Fibroblast of the aortic adventitia (primary cell): ENCODE measurements at places on chromosomes 7 and 10.

GRCh38 chr10:33807531-33808359, 473.3 kb upstream of the NRP1 start:
- no peak for DNase-seq

- DNase-seq = no peak
Measured at GRCh38 chr10:11256896-11257295, 239.2 kb downstream of the CELF2 start.

DNA sequence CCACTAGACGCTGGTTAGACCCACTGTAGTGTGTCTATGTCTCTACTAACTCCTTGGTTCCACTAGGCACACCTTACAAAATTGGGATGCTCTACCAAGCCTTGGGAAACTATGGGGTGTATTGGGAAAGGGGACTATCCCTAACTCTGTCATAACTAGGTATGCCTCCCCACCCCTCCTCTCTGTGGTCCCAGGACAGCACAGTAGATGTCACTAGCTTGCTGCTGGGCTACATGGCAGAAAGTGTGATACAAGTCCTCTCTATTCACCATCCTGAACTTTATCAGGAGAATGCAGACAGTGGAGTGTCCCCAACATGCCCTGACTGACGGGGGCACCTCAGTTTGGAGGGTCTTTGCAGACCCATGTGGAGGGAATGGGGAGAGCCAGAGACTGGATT, 30.3 kb upstream of the TMEM273 start:
- DNase-seq = no peak

DNA sequence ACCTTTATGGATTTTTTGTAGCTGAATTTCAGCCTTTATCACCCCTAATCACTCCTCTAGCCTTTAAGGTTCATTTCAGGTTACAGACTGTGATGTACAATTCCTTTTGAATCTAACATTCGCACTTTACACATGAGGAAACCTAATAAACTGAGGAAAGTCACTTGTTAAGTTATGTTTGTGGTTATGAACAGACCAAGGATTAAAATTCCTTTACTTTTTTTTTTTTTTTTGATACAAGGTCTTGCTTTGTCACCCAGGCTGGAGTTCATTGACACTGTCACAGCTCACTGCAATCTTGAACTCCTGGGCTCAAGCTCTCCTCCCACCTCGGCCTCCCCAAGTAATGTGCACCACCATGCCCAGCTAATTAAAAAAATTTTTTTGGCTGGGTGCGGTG, 3.6 kb downstream of the MCU start:
- DNase-seq = no peak

DNA sequence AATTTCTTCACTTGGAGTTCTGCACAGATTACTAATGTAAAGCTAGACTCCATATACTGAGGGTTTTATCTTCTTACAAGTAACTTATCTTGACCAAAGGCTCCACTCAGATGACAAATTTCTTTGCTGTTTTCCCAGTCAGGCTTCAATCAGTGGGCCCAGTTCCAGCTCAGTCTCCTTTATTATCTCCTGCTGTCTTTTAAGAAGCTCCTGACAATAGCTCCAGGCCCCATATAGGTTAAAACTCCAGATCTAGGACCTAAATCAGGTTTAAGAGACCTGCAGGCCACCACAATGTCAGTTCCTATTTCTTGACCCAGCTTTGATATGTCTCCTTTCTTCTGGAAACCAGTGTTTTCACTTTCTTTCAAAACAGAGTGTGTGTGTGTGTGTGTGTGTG, 165.2 kb downstream of the RELN start:
- DNase-seq = no peak

DNA sequence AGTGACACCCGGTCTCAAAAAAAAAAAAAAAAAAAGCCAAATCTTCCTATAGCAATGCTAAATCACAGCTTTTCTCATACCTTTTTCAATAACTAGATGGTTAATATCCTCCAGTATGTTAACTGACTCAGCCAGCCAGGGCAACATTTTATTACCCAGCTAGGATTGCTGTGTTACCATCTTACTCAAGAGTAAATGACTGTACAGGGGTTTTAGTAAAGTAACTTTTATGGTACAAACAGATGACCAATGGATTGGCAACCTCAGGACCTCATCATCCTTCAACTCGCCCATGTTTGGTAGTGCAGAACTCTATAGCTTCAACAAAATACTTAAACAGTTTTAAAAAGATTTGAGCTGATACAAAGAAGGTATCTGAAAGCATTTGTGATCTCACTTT, 59.5 kb downstream of the HBP1 start:
- no peak for DNase-seq

GRCh38 chr7:21365866-21366624, 61.8 kb upstream of the SP4 start:
- DNase-seq = peak; percentile 26

- peak; percentile 68 for DNase-seq
Measured at GRCh38 chr7:131072505-131073091, 255.1 kb upstream of the MKLN1 start.
